ENCODE measurements at places on chromosomes 12 and 14. TPM values are rescaled to one million over a fixed set of nuclear protein-coding genes. Genes with fewer than 3 reads are reported as not detected.

CD163 gene
- not detected for total RNA-seq

LRRC10 gene
- total RNA-seq: not detected

HOXC12 gene
- total RNA-seq: not detected

ZFHX2 gene
- total RNA-seq: 0.58 TPM

NUAK1 gene
- 15.6 TPM for total RNA-seq

EML5 gene
- 0.40 TPM for total RNA-seq

SLC16A7 gene
- 9.3 TPM for total RNA-seq

LRRK2 gene
- total RNA-seq: 0.43 TPM

KRT5 gene
- total RNA-seq: not detected

SVOP gene
- not detected for total RNA-seq

PRORP gene
- 40.9 TPM for total RNA-seq

B4GALNT3 gene
- 7.1 TPM for total RNA-seq

OR6C2 gene
- total RNA-seq: not detected

CCDC63 gene
- not detected for total RNA-seq

DNA sequence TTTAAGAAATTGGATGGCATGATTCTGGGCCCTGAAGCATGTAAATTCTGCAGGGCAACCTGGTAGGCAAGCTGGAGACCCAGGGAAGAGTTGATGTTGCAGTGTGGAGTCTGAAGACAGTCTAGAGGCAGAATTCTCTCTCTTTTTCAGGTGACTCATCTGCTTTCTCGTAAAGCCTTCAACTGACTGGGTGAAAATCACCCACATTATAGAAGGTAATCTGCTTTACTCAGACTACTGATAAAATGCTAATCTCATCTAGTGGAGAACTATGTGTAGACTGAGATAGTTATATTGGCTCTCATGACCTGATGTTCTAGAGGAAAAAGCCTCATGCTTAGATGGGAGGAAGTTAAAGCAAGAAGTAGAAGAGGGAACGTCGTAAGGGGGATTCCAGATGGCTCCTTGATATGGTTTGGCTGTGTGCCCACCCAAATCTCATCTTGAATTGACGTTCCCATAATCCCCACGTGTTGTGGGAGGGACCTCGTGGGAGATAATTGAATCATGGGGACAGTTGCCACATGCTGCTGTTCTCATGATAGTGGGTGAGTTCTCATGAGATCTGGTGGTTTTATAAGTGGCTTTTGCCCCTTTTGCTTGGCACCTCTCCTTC, 723.8 kb downstream of the BCL11B start:
- DNase-seq: no peak

GRCh38 chr12:57227315-57228115, 2.0 kb upstream of the SHMT2 start:
- no peak for DNase-seq

- no peak for DNase-seq
These were observed at the start of gene ZBTB39 for GRCh38 chr12:57005980-57006808. Gene ZBTB39 (minus strand): TSS chr12:57006546. CDS start chr12:57004917, 1,629 bp downstream.

GRCh38 chr14:62706217-62706616, 339.0 kb downstream of the KCNH5 start:
- DNase-seq: no peak

DNA sequence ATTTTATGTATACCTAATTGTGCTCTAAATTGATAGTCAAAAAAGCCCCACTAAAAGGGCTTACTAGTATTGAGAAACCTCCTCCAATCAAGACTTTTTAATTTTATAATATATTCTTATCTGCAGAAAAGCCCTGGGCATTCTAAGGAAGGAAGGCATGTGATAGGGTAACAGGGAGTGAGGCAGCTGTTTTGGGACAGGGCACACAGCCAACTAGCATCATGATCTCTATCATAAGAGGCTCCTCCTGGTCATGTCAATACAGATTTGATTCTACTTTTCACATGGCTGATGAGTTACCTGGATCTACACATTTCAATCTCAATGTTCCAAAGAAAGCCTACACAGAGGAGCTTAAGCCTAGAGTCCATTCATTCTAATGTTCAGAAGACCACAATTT, 9.1 kb downstream of the ADAM20 start:
- no peak for DNase-seq

DNA sequence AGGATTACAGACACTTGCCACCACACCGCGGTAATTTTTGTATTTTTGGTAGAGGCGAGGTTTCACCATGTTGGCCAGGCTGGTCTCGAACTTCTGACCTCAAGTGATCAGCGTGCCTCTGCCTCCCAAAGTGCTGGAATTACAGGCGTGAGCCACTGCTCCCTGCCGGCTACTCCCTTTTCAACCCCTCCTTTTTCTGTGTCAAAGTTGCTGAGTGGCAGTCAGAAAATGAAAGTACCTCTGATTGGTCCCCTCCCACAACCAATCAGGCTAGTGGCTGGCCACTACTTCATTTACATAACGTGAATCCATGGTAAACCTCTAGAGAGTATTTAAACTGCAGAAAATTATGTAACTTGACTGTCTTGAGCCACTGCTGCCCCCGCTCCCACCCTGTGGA, 5.9 kb downstream of the RESF1 start:
- no peak for DNase-seq

GRCh38 chr12:98856897-98857540, 211.9 kb downstream of the APAF1 start:
- peak; percentile 25 for DNase-seq

GRCh38 chr12:106045251-106045674, 93.5 kb downstream of the NUAK1 start:
- no peak for DNase-seq

- no peak for DNase-seq
These were observed at the start of gene CLECL1 for GRCh38 chr12:9732921-9733461. Gene CLECL1 (minus strand): TSS chr12:9733097.

GRCh38 chr12:117835156-117835555, 133.6 kb downstream of the KSR2 start:
- no peak for DNase-seq

GRCh38 chr12:106118381-106119130, 20.2 kb downstream of the NUAK1 start:
- no peak for DNase-seq

DNA sequence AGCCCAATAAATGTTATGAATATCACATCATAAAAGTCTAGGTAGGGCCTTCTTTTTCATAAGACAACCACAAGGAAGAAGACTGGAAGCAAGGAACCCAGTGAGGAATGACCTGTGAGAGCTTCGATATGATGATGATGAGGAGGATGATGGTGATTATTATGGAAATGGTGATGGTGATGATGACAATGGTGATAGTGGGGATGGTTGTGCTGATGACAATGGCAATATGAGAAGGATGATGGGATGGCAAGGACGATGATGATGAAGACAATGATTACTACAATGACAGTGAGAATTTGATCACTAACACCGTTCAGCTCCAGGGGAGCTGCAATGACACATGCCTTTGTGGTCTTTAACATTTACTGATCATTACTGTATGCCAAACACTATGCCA, 7.7 kb upstream of the CKAP4 start:
- no peak for DNase-seq

DNA sequence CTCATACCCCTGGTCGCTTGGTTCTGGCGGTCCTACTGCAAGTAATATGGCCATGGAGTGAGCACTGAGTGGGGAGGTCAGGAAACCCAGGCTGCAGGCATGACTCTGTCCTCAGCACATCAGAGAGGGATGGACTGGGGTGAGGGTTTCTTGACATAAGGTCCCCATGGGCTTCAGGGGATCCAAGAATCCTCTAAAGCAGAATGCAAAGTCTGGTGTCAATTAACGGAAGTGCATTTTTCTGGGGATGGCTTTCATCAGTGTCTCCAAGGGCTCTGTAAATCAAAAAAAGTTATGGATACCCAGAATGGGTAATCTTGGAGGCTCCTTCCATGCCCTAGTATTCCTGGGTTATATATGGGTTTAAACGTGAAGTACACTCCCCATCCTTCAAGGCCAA, 3.7 kb downstream of the FIGNL2 start:
- DNase-seq: no peak

DNA sequence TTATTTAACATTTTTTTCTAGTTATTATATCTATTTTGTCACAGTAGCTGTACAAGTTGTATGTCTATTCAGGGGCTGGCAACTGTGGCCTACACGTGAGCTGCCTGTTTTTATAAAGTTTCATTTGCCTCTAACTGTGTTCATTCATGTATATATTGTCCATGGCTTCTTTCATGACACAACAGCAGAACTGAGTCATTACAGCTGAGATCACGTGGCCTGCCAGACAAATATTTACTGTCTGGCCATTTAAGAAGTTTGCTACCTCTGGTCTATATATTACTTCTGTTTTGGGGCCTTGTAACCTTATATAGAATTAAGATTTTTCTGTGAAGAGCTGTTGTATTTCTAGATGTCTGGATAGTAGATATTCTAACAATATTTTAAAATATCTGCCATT, 37.9 kb downstream of the KIAA0586 start:
- DNase-seq: no peak

DNA sequence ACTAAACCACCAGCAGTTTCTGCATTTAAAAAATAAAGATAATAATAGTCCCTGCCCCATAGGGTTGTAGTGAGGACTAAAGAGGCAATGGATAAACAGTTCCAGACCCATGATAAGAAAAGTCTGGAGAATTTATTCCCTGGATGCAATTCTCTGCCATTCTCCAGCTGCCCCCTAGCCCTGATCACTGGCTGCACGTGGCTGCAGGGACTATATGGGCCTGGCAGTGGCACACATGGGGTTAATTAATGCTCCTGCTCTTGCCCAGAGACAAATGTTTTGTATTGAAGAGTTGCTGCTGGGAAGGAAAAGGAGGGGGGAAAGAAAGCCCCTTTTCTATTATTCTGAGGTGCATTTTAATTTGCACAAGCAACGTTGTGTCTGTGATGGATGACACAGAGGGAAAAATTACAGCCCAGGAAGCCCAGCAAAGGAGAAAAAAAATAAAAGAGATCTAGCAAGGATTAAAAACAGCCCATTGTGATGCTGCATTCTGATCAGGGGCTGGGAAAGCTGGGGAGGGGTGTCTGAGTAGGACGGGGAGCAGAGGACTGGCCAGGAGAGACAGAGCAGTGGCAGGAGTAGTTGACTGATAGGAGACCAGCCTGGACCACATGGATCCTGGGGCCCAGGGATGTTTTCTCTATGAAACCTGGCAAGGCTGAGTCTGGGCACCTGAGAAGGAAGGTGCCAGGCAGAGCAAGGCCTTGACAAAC, 149.3 kb downstream of the ESRRB start:
- DNase-seq: no peak

- no peak for DNase-seq
These were observed 83.2 kb downstream of the SLC38A6 start for GRCh38 chr14:61064210-61064609.

DNA sequence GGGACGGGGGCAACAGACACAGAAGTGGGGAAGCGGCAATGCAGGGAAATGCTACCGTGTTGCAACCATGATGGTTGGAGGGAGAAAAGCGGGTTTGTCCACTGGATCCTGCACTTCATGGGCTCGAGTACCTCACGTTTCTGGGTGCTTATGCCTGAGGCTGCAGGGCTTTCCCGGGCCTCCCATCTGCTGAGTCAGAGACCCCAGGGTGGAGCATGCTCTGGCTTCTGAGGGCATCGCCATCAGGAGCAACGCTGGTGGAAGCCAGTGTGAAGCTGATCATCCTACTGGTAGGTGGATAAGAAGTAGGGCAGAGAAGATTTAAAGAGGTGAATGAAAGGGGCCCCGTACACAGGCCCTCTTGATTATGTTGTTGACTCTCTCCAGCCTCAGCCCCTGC, 5.0 kb upstream of the ADGRD1 start:
- DNase-seq: no peak

DNA sequence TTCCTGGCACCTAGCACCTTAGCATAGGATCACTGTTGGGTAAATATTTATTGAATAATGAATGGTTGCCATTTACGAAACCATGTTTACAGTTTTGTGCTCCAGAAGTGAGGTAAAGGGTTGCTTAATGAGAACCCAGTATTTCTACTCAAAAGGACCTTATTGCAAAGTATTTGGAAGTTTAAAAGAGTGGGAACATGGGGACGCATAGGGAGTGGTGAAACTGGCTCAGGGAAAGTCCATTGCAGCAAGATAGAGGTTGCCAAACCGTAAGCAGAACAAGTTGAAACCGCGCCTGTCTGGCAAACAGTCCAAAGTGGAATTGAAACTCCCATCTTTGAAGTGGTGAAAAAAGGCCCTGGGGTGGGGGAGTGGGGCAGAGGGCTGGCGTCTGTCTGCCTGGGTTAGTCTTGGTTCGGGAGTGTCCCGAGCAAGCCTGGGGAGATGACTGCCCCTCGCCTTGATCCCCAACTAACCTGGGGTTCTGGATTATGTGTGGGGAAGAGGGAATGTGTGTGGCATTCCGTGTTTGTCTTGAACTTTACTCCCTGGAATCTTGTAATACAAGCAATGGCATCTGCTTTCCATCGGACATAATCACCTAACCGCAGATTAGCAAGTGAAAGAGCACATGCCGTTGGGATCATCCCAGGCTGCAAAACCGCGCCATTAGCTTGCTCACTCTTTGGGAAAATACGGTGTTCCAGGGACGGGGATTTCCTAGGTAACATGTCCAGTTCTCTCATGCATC, 7.2 kb downstream of the ALDH2 start:
- peak; percentile 97 for DNase-seq

DNA sequence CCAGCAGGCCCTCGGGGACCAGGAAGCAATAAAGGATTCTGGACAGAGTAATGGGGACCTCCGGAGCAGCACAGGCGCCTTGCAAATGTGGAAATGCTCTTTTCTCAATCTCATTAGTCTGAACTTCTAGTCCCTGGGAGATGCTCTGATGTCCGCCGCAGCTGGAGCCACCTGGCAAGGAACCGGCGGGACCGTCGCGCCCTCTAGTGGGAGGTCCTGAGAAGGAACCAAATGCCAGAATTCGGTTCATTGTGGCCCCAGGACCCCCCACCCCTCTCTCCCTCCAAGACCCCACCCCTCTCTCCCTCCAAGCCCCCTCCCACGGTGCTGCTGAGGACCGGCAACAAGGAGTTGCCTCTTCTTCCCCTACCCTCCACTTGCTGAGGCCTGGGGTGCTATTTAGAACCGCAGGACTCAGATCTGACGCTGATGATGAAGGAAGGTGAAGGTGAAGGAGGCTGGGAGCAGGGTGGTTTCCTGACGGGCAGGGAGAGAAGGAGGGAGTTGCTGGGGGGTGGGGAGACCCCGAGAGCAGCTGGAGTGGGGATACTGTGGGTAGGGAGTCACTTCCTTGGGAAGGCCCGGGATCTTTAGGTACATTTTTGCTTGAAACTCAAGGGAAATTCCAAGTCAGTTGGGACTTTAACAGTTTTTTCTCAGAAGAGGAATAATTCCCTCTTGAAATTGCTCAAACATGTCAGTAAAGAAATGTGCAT, 42.5 kb downstream of the SMIM41 start:
- no peak for DNase-seq

GRCh38 chr12:105912882-105913678, 225.7 kb downstream of the NUAK1 start:
- DNase-seq: no peak

- DNase-seq: peak; percentile 82
These were observed 465.3 kb downstream of the RAD51B start for GRCh38 chr14:68284834-68285233.

DNA sequence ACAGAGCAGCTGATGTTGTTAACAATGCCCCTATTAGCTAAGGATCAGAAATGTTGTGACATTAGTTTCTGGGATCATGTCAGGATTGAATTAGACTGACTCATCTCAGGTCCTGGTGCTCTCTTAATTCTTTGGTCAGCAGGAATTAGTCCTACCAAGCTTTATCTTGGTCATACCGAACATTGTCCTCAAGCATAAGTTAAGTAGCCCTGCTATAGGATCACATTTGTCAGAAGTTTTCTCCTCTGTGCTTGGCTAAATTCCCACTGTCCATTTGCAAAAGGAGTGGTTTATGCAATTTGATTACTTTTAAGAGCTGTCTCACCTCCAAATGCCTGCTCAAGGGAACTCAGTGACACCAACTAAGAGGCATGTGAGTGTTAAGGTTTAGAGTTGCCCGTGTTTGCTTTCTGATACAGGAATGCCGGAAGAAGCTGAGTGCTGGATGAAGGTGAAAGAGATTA, 48.4 kb upstream of the IFNG-AS1 start:
- DNase-seq: peak; percentile 41

Data from epithelial cell of proximal tubule (primary cell).